Activated CD4-positive, alpha-beta T cell treated with anti-CD3 and anti-CD28 coated beads for 1 hour (primary cell): ENCODE measurements at places on chromosomes 5 and 9.

DNA sequence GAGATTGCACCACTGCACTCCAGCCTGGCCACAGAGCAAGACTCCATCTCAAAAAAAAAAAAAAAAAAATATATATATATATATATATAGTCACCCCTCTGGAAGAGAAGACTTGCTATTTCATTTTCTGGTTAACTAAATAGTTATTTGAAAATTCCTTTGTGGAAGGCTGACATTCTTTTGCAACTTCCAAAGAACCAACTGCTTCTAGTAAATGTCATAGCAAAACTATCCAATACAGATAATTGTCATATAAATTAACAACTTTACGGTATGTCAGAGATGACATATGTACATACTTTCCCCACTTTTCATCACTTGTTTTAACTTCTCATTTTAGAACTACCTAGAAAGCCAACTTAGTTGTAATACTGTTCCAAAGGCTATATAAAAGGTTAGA lies 50.9 kb downstream of the PRUNE2 start:
- no peak for DNase-seq

GRCh38 chr9:124353811-124354274 lies 61.4 kb downstream of the PSMB7 start:
- DNase-seq, result no peak

- DNase-seq, result no peak
Observed at GRCh38 chr5:179124853-179125788, 64.9 kb downstream of the ZNF354C start.

DNA sequence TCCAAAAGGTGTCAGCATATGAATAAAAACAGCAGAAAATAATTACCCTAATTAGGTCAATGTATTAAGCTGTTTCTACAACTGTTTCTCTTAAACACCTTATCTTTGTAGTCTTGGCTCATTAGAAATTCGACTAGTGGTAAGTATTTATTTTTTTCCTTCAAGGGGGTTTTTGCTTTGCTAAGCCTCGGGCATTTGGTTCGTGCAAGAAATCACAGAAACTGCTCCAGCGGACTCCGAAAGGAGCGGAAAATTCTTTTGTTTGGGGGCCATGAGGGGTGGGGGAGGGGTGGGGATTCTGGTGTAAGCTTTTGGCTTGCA lies 757 bp downstream of the ZBED3 start:
- DNase-seq, result no peak

- DNase-seq, result no peak
Observed at GRCh38 chr5:100186181-100186580, 349.0 kb upstream of the FAM174A start.

DNA sequence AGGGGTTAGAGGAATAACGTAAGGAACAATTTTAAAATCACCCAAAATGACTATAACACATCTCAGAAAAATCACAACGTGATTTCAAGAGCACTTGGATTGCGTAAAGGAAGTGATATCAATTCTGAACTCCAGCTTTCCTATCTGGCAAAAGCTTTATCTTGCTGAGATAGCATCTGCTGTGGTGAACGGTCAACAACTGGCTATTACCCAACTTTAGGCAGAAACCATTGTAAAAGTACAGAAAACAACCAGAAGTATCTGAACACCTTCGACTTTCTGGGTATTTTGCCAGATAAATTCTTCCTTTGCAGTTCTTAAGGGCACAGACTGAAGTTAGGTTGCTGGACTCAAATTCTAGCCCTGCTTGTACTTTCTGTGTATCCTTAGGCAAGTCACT lies 9.2 kb downstream of the ABLIM3 start:
- DNase-seq, result no peak

- DNase-seq, result no peak
Observed at GRCh38 chr9:128242828-128243214, 33.0 kb downstream of the GOLGA2 start.

- DNase-seq, result no peak
Observed at GRCh38 chr9:87022178-87022577, 74.9 kb upstream of the GAS1 start.

GRCh38 chr5:112200131-112200530 lies 218.9 kb downstream of the EPB41L4A start:
- no peak for DNase-seq

DNA sequence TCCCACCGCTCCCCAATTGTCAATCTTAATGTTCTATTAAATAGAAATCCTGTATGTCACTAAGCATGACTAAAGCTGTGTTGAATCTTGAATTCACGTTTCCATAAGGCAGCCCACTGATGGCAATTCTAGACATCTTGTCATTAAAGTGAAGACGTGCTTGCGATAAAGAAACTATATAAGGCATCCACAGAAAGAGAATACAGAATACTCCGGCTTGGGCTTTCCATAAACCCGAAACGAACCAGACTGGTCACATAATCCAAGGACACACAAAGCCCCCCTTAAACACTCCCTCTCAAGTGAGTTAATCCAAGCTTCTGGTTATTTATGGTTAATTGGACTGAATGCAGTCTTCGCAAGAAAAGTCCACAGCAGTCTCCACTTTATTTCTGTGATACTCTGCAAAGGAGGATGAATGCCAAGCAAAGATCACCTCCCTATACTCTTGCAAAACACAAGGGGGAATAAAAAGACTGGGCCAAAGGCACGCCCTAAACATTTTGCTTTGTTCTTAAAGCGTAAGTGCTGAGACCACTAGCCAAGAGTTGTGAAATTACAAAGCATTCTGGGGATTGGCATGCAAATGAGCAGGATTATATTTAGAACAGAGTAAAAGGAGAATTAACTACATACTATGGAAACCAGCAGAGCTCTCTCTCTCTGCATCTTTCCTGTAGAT lies 54.7 kb downstream of the DPYSL3 start:
- DNase-seq, result no peak

GRCh38 chr9:98494852-98495251 lies 213.9 kb downstream of the GABBR2 start:
- no peak for DNase-seq

DNA sequence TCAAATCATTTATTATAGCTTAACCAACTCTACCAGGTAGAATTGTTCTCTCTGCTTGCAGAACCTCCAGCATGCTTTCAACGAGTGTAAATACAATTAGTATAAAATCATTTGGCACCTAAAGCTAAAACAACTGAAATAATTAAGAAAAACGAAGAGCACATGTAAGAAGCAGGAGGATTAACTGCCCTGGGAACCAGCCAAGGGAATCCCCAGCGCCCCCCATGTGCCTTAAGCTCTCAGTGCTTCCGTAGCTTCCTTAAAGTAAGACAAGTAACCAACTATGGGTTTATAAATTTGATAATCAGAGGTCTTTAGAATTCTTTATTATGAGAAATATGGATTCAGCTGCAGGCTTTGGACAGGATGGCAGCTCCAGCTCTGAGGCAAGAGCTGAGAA lies 402.4 kb downstream of the RAB3C start:
- DNase-seq, result no peak

DNA sequence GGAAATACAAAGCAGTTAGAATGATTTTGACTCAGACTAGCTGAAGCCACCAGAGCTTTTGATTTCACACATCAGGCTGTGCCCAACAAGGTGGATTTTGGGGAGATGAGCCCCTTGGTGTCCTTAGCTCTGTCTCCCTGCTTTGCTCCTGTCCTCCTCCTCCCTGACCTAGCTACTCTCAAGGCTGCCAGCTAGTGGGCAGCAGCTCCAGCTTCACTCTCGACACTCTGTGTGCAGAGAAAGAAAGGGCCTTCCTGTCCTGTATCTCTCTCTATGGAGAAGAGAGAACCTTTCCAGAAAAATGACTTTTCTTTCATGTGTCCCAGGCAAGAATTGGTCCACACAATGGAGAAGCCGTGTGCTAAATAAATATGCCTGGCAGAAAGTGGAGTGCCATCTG lies 446.2 kb downstream of the SEMA5A start:
- DNase-seq, result no peak

DNA sequence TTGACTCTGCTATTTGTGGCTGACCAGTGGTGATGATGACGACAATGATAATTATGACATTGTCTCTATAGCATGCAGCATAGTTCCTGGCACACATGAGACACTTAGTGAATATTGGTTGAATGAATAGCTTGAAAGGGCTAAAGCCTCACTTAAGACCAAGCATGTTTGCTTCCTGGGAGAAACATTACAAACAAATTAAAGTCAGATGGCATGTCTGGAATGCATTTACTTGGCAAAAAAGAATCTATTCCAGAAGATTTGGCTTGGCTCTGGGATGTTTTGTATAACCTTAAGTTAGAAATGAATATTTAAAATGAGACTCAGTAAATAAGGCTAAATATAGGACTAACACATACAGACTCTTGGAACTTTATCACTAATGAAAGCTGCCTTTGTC lies 21.6 kb downstream of the GAS1 start:
- DNase-seq, result no peak

GRCh38 chr9:133737071-133737773 lies 930 bp downstream of the SARDH start:
- no peak for DNase-seq

DNA sequence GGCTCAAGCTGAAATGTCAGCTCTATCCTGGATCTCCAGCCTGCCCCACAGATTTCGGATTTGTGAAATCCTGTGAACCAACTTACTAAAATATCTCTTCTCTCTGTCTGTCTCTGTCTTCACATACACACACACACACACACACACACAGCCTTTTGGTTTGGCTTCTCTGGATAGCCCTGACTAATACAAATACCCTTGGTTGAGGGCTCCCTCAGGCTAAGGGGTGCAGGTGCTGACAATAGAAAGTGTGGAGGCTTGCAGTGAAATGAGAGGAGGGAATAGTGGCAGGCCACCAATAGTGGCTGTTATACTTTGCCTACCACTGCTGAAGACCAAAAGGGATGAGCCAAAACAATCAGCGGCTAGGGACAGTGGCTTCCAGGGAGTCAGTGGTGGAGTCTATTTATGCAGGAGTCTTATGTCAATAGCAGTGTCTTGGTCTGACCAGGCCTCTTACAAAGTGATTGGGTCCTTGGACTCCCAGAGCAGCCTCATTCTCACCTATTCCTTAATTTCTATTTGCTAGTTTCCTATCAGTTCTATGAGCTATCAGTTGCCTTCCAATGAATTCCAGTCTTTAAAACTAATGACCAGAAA lies 93.2 kb upstream of the GAS1 start:
- no peak for DNase-seq

DNA sequence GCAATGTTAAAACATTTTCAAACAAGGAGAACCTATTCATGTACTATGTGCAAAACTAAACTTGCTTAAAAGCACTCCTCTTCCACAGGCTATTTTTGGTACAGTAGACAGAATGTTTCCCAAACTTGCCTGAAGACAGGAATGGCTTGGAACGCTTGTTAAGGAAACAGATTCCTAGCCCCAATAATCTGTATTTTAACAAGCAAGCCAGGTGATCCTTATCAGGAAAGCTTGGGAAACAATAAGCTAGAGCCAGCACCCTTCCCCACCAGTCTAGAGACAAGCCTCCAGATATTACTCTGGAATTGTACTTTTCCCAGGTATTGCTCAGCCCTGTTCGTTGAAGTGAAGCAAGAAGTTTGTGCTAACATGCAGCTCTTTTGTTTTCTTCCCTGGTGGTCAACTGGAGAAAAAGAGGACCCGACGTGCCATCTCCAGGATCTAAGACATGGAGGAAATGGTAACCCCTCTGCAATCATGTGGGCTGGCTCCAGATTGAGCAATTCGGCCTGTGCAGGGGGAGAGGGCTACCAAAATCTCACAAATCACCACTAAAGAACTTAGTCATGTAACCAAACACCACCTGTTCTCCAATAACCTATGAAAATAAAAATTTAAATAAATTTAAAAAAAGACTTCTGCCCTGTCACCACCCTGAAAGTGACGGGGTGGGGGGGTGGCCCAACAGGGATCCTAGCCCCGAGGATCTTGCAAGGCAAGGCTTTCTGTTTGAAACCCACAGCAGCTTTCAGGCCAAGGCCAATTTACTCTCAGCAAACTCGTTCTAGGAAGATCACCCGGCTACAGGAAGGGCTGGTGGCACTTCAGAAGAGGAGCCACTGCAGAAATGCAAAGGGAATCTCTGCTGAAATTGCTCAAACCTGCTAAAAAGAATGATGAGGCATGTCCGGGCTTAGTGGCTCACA lies 48.6 kb downstream of the SHB start:
- no peak for DNase-seq

DNA sequence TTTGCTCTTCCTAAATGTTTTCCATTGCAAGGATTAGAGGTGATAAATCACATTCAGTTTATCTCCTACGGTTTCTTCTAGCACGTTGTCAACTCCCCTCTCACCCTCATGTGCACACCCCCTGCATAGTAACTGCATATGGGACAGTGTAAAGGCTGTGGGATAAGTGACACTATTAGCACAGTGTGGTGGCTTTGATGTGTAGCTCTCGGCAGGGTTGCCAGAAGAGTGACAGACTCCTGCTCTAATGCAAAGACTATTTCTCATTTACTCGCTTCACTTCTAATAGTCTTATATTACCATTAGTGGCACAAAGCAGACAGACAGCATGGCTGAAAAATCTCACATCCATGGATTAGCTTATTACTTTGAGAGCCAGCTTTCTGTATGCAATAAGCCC lies 454.6 kb downstream of the CETN3 start:
- DNase-seq, result no peak

- no peak for DNase-seq
Observed at GRCh38 chr5:6501701-6502100, 53.0 kb downstream of the UBE2QL1 start.

- DNase-seq, result no peak
Observed at GRCh38 chr9:69933445-69933844, 110.2 kb upstream of the MAMDC2 start.

DNA sequence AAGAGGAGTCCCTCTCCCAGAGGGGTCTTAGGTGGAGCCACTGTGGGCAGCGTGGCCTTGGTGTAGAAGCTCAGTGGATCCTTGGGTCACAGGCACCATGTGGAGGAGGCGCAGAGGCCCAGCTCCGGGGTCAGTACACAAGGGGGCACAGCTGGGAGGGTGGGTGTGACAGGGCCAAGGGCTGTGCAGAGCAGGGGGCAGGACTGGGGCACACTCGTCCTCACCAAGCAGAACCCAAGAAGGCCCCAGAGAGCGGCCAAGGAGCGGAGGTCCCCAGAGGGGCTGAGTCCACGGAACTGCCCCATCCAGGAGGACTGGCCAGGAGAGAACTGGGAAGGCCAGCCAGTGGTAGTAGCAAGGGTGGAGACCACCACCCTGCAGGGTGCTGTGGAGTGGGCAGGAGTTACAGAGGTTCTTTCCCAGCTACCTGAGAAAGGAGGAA lies 2.5 kb upstream of the LPCAT1 start:
- DNase-seq, result peak; percentile 4

DNA sequence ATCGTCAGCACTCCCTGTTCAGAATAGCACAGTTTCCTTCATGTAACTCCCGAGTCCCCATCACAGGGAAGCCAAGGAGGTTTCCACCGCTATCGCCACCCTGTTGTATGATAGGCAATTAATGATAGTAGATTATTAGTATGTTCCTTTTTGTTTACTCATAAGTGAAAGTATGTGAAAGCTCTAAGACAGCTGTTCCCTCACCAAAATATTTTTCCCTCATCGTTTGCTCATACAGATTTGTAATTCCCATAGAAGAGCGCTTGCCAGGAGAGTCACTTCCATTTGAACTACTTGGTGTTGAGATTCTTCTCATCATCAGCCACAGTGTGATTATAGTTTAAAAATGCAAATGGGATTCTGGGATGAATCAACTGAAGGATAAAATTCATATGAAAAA lies 140.9 kb downstream of the PAM start:
- DNase-seq, result no peak

GRCh38 chr5:113199122-113199905 lies 222.7 kb downstream of the DCP2 start:
- no peak for DNase-seq
